ENCODE measurements at places on chromosomes 3 and 15. TPM values are rescaled to one million over a fixed set of nuclear protein-coding genes. Genes with fewer than 3 reads are reported as not detected.

GRCh38 chr3:65676580-65676979 lies 362.1 kb downstream of the MAGI1 start:
- peak; percentile 22 for DNase-seq

The COLQ gene
- 1.5 TPM for total RNA-seq

The RBMS3 gene
- 0.65 TPM for total RNA-seq

DNA sequence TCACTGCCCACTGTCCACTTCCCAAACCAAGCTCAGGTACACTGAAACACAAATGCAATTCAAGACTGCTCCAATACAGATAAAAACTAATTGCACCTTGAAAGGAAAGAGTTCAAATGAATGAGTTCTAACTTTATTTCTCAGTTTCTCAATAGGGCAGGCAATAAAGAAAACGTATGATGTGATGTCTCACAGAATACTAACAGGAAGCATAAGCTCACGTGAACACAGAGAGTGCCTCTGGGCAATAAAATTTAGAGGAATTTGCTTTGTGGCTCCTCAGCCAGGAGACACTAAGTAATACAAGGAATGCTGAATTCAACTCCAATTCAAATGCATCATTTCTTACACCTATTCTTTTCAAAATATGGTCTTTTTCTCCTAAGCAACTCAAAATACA lies 82.3 kb upstream of the OCA2 start:
- DNase-seq = no peak

The ZNF80 gene
- total RNA-seq = not detected

DNA sequence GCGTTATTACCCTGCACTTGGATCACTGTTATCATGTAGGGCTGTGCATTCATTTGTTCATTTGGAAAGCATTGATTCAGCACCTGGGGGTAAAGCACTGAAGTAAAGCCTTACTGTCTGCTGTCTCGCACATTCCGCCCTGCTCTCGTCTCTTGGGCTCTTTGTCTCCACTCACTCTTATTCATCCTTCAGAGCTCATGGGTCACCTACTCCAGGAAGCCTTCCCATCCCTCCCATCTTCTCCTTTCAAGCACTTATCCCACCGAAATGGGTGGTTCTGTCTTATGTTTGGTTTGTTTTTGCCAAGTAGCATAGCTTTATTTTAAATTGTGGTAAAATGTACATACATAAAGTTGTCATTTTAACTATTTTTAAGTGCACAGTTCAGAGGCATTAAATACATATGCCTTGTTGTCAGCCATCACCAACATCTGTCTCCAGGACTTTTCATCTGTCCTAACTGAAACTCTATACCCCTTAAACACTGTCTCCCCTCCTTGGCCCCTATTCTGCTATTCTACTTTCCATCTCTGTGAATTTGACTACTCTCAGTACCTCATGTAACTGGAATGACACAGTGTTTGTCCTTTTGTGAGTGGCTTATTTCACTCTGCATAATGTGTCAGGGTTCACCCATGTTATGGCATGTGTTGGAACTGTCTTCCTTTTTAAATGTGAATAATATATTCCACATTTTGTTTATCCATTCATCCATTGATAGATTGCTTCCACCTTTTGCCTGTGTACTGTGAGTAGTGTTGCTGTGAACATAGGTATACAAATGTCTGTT lies 9.3 kb downstream of the DIS3L start:
- no peak for DNase-seq

- DNase-seq = peak; percentile 75
Observed at GRCh38 chr15:67685008-67685599, 140.2 kb upstream of the SKOR1 start.

- no peak for DNase-seq
Observed at GRCh38 chr3:119469418-119470189, 841 bp downstream of the POGLUT1 start.

The TOMM70 gene
- 58.5 TPM for total RNA-seq

GRCh38 chr3:111069974-111070771 lies 1.4 kb upstream of the NECTIN3 start:
- DNase-seq = peak; percentile 32

DNA sequence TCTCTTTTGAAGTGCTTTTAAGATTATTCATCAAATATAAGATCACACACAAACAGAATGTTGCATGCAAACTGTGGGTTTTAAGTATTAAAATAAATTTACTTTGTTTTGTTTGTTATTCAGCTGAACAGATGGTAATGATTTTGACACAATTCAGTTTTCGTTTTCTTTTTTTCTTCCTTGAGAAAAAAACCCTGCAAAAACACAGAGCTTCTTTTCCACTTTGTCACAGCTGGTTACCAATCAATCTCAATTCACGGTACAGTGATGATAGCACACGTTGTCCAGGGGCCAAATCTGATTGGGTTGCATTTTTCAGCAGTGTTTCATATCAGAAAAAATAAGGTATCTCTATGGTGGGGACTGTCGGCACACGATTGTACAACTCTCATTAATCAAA lies 473.6 kb downstream of the ROBO2 start:
- no peak for DNase-seq

- DNase-seq = peak; percentile 67
Observed at GRCh38 chr15:52699457-52699856, 20.3 kb upstream of the ATOSA start.

The C3orf70 gene
- 4.7 TPM for total RNA-seq

DNA sequence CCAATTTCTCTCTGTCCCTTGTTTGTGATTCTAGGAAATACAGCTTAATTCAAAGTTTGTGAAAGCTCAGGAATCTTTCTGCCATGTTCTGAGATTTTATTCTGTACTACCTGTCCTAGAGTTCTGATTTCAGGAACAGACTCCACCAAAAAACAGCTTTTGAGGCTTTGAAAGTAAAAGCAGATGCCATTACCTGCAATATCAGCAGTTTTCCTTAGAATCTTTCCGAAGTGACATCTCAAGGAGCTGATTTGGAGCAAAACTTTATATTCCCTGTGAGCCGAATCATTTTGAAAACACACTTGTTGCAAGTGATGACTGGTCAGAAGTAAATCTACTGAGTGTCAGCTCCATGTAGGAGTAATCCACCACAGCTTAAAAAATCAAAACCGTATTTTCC lies 59.3 kb upstream of the CCNL1 start:
- no peak for DNase-seq

DNA sequence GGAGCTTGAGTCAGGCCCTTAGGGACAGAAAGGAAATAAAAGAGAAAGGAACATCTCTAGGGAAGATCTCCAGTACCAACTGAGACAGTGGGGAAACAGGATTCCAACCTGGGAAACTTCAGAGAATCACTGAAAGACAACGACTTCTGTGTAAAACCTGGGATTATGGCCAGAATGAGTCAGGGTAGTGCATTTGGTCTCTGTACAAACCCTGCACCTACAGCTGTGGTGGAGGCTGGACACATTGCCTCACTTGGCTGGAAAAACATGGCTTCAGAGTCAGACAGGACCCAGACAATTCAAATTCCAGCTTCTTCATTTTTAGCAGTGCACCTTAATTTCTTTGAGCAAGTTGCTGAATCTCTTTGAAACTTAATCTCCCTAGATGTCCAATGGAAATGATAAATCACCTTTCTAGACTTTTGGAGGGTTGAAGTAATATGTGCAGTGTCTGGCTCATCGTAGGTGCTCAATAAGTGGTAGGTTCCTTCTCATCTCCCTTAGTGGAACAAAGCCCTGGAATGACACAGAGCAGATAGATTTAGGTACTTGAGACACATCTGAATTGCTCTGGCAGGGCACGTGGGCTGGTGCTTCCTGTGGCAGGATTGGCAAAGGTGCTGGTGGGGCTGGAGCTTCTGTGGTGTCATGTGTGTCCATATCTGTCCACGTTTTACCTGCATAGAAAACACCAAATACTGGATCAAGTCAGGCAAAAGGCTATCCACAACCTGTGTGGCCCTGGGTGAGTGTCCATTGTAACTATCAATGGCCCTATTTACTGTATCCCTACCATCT lies 6.1 kb upstream of the CLSTN2 start:
- DNase-seq = no peak
